ENCODE measurements at places on chromosomes 2 and 18. TPM values are rescaled to one million over a fixed set of nuclear protein-coding genes. Genes with fewer than 3 reads are reported as not detected.
A peak's percentile ranks its signal among the peaks of the same experiment; 100 is the strongest.

Gene ANO7
- total RNA-seq: 3.8 TPM

GRCh38 chr18:44128365-44128764 is 552.3 kb upstream of the SETBP1 start:
- H3K36me3 ChIP-seq: no peaks in the 10 kb centered on the region
- no peak overlapping the region for H3K27ac ChIP-seq
- peaks cover 3% of the 10 kb centered on the region for H3K27me3 ChIP-seq
- H3K4me1 ChIP-seq: peaks cover 11% of the 10 kb centered on the region
- H3K4me3 ChIP-seq: no peak overlapping the region

- H3K27ac ChIP-seq: peak overlapping the region; percentile 6
- peaks cover 21% of the 10 kb centered on the region for H3K36me3 ChIP-seq
- peaks cover 16% of the 10 kb centered on the region for H3K4me1 ChIP-seq
These were observed 93.1 kb downstream of the PIK3C3 start for GRCh38 chr18:42048158-42048557.

DNA sequence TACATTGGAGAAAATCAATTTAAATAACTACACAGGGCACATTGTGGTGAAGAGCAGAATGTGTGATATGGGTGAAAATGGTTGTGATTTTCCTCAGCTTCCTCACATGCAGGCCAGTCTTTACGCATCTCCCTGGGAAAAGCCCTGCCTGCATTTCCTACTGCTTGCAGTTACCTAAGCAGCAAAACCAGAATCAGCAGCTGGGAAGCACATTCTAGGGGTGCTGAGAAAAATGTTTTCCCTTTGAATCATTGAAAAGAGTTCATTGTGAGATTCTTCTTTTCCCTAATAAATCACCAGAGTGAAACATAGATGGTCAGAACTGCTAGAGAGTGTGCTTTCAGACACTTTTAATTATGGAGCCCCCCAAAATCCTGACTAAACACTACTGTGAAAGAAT is 656.0 kb downstream of the TDRD15 start:
- no peaks in the 10 kb centered on the region for H3K4me1 ChIP-seq
- no peak overlapping the region for H3K4me3 ChIP-seq
- no peak for DNase-seq
- no peak overlapping the region for H3K27ac ChIP-seq
- no peaks in the 10 kb centered on the region for H3K36me3 ChIP-seq

DNA sequence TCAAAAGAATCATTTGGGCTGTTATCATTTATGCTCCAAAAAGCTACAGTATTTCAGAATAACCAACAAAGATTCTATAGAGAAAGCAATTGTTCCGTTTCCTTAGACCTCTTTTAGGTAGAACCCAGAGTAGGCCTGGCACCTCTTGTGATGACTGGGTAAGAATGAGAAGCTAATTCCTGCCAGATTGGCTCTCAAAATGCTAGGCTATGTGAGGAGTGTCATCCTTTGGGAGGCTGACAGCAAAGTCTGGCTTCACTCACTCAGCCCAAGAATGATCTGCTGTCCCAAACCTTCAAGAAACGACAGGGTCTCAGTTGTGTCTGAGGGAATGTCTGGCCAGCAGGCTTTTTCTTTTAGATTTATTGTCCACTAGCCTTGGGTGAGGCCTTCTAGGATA is 4.5 kb downstream of the CERS6 start:
- peak overlapping the region; percentile 87 for H3K27ac ChIP-seq
- H3K4me3 ChIP-seq: no peak overlapping the region
- no peak for DNase-seq
- no peaks in the 10 kb centered on the region for H3K27me3 ChIP-seq
- H3K4me1 ChIP-seq: peaks cover 56% of the 10 kb centered on the region

- H3K36me3 ChIP-seq: no peaks in the 10 kb centered on the region
- H3K27ac ChIP-seq: no peak overlapping the region
- no peaks in the 10 kb centered on the region for H3K27me3 ChIP-seq
- no peak for DNase-seq
These were observed 193.4 kb downstream of the CCDC102B start for GRCh38 chr18:68991286-68991685.

DNA sequence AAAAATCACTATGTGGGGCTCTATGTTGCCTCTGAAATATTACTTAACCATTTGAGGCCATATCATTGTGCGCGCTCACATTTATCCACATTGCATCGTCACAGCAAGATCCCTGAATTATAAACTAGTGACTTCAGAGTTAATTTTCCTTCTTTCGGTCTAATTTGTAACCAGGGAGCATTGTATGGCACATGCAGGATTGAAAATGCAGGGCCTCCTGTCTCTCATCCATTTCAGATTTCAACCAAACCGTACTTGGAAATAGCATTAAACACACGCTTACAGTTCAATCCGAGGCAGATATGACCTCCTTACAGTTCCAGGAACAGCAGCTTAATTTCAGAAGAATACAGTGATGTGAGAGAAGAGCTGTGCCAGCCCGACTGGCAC is 532 bp downstream of the MYOM1 start:
- no peak overlapping the region for H3K4me3 ChIP-seq
- H3K4me1 ChIP-seq: peaks cover 29% of the 10 kb centered on the region
- H3K36me3 ChIP-seq: no peaks in the 10 kb centered on the region
- H3K27ac ChIP-seq: peak overlapping the region; percentile 9

GRCh38 chr2:4354678-4355077 is 651.3 kb downstream of the DCDC2C start:
- H3K4me3 ChIP-seq: no peak overlapping the region
- no peak overlapping the region for H3K27ac ChIP-seq
- H3K27me3 ChIP-seq: peaks cover 2% of the 10 kb centered on the region
- no peak for DNase-seq

DNA sequence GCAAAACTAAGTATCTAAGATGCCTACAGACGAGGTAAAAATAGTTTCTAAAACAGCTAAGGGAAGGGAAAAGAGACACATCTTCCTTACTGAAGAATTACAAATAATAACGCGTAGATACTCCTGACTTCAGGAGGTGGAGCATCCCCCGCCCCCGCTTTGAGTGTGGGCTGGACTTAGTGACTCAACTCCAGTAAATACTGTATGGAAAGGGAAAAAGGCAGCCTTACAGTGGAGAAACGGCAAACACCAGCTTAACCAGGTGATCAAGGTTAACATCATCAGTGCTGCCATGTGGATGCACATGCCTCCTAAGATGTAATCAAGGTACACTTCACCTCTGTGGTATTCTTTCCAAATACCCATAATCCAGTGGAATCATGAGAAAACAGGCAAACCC is 47.9 kb downstream of the HADHB start:
- H3K27me3 ChIP-seq: no peaks in the 10 kb centered on the region
- no peak for DNase-seq
- peaks cover 9% of the 10 kb centered on the region for H3K36me3 ChIP-seq

DNA sequence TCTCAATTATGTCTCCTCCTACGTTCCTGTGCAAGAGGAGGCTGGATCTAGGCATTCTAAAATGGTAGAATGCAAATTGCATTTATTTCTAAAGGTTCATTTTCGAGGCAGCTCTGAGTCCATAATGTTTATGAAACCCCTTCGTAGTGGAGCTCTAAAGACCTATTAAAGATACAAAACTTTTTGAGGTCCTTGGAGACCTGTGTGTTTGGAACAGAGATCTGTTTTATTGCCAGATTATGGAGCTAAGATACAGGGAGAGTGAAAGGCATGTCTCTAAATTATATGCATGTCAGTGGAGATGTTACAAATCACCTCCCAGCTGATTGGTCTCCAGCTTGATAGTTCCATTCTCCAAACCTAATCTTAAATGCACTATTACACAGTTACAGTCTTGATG is 335.8 kb downstream of the GULP1 start:
- H3K27ac ChIP-seq: peak overlapping the region; percentile 97
- H3K4me3 ChIP-seq: no peak overlapping the region
- peaks cover 2% of the 10 kb centered on the region for H3K36me3 ChIP-seq
- no peak for DNase-seq
- no peaks in the 10 kb centered on the region for H3K27me3 ChIP-seq
